ENCODE measurements at places on chromosomes 7 and 10.

DNA sequence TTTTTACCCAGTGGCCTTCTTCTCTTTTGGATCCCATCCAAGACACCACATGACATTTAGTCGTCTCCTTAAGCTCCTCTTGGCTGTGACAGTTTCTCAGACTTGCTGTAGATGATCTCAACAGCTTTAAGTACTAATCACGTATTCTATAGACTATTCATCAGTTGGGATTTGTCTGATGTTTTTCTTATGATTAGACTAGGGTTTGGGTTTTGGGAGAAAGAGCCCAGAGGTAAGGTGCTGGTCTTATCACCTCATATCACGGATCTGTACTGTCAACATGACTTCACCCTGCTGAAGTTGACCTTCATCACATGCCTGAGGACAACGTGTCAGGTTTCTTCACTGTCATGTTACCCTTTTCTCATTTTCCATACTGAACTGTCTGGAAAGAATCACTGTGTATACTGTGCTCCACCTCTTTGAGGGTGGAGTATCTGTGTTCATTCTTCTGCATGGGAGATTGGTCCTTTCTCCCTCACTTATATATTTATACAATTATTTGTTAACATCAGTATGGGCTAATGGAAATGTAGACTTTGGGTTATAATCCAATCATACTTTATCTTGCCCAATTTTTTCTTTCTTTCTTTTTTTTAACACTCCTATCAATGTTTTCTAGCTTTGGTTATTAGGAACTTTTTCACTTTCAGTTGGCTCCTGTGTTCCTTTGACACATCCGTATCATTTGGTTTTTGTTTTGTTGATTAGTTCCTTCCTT, 6.4 kb upstream of the HKDC1 start:
- DNase-seq = peak; percentile 37

DNA sequence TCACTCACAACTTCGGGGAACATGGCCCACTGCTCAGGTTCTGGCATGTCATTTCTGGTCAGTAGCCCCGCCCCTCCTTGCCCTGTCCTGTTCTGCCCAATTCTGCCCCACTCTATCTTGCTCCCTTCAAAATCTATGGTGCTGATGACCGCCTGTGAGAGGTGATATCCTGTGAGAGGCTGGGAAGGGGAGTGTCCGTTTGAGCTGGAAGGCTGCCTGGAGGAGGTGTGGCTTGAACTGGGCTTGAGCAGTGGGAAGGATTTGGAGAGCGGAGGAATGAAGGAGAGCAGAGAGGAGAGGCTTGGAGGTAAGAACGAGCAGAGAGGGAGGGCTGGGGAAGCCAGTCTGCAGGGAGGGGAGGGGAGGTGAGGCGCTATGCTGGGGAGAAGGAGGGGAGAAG, 145.3 kb downstream of the RPS24 start:
- DNase-seq = peak; percentile 41

- DNase-seq = no peak
Measured at GRCh38 chr10:3143366-3143765, 29.2 kb downstream of the PITRM1 start.

DNA sequence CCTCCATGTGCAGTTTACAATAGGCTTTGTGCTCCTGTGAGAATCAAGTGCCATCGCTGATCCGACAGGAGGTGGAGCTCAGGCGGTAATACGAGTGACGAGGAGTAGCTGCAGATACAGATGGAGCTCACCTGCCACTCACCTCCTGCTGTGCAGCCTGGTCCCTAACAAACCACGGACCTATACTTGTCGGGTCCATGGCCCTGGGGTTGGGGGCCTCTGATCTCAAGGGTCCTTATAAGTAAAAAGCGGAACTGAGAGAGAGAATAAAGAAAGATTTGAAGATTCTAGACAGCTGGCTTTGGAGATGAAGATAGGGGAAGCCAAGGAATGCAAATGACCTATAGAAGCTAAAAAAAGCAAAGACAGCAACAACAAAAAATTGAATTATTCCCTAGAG, 130.6 kb downstream of the PLXDC2 start:
- DNase-seq = no peak

- peak; percentile 68 for DNase-seq
Measured at GRCh38 chr7:98878365-98879197, at the start of gene TRRAP. TRRAP (plus strand) TSS chr7:98878532; CDS start chr7:98881151, 2,619 bp downstream.

DNA sequence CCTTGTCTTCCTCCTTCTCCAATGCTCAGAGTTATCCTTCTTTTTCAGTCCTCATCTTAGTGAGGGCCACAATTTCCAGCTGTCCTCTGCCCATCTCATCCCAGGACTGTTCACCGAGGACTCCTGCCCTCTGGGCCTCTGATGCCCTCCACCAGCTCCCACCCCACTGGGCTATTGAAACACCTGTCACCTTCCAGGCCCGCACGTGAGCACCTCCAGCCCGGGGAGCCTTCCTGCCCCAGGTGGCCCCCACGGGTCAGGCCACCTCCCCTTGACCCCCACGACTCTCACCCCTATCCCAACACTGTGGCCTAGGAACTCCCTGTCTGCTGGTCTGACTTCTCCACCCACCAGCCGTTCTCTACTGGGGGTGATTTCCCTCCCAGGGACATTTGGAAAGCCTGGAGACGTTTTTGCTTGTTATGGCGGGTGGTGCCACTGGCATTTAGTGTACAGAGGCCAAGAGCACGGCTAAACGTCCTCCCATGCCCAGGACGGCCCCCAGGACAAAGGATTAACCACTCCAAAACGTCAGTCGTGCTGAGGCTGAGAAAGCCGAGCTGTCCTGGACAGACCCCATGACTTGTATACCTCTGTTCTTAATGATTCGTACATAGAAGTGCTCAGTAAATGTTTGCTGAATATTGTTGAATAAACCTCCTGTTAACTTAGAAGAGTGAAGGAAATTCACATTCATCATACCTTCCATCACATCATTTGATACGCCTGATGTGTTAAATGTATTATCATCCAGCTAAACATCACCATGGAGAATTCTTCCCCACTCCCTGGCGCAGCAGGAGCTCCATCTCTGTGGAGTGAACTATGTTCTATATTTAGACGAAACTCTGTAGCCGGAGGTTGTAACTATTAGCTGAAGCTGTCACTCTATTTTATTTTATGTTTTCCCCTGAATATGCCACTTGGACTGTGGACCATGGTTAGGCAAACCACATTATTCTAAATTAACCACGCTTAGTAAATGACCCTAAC, 270.1 kb upstream of the SHH start:
- DNase-seq = no peak

DNA sequence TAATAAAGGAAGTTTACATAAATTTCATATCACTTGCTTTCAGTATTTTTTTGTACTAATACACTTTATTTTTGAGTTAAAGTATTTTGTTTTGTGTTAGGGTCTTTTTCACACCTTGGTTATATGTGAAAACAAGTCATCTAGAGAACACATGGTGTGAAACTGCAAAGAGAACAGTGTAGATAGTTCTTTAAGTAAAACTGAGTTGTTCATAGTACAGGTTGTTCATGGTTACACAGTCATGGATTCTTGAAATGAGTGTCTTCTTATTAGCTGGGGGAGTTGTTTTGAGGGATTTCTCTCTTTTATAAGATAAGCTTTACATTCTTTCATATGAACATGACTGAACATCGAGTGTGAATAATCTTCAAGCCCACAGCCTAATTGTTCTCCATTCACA, 244.2 kb downstream of the THSD7A start:
- DNase-seq = no peak

DNA sequence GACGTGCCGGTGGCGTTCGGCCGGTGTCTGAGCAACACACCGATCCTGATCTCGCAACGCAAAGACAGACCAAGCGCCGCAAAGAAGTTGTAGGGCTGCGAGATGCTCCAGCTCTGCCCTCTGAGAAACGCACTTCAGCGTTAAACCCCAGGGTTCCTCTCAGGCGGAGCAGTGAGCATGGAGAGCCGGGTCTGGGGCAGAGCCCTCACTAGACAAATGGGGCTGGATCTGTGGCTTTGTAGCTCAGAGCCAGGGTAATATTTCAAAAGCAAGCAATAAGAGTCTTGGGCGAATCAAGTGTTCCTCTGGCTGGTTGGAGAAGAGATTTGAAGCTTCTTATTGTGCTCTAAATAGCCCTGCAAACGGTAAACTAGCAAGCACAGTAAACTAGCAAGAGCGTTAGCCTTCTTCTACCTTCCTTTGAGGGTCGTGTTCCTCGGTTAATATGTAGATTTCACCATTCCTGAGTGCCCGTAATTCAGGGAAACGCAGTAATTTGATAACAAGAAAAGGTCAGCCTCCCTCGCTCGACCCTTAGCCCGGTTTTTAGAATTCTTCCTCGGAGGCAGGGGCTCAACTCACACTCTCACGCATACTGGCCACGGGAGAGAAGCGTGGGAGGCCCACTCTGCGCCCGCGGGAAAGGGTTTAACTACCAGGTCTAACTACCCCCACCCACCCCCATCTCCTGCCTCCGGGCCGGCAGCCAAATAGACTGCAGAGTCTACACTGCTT, 6.7 kb downstream of the SKAP2 start:
- peak; percentile 17 for DNase-seq

DNA sequence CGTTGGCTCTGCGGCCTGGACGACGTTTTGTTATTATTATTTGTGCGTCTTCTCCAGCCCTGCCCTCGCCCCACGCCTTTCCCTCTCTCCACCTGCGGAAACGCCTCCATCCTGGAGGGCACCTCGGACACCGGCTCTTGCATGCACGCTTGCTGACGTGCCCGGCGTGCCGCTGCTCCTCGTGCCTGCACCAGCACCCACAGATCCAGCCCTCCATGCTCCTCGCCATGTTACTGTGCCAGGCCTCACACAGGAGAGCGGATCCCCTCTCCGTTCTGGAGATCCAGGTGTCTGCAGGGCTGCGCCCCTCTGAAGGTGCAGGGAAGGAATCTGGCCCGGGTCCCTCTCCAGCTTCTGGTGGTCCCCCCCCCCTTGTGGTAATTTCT, 373.9 kb upstream of the FOXK1 start:
- DNase-seq = no peak

GRCh38 chr7:27943241-27943640, 203.3 kb downstream of the TAX1BP1 start:
- DNase-seq = no peak

DNA sequence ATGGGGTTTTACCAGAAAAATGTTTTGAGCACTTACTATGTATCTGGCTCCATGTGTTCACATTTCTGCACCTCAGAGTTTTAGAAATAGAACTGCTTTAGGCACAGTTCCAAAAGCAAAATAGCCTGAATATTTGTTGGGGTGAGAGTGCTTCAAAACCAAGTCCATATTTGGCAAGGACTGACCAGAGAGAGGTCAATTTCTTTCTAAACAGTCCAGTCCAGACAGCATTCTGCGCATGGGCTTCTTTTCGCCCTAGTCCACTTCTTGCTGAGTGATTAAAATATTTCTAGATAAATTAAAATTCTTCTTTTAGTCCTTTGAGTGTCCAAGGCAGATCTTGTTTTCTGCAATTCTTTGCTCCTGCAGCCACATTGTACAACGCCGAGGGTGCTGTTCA, 427.0 kb downstream of the PHTF2 start:
- DNase-seq = no peak

- DNase-seq = no peak
Measured at GRCh38 chr10:63441404-63441803, 24.4 kb downstream of the JMJD1C start.

DNA sequence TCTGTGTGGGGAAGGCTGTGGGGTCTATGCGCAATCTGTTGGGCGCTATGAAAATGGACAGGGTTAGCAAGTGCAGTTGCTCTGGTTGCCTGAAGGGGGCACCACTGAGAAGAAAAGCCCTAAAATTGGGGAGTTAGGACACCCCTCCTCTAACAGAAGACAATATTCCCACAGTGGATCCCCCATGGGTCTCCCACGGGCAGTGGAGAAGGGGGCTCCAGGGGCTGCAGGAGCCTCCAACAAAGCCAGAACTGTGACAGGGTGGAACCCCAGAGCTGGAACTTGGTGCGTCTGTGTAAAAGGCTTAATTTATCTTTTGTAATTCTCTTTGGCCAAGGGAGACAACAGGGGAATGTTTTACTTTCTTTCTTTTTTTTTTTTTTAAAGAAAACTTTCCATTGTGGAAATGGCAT, 12.5 kb upstream of the COL13A1 start:
- DNase-seq = peak; percentile 15

DNA sequence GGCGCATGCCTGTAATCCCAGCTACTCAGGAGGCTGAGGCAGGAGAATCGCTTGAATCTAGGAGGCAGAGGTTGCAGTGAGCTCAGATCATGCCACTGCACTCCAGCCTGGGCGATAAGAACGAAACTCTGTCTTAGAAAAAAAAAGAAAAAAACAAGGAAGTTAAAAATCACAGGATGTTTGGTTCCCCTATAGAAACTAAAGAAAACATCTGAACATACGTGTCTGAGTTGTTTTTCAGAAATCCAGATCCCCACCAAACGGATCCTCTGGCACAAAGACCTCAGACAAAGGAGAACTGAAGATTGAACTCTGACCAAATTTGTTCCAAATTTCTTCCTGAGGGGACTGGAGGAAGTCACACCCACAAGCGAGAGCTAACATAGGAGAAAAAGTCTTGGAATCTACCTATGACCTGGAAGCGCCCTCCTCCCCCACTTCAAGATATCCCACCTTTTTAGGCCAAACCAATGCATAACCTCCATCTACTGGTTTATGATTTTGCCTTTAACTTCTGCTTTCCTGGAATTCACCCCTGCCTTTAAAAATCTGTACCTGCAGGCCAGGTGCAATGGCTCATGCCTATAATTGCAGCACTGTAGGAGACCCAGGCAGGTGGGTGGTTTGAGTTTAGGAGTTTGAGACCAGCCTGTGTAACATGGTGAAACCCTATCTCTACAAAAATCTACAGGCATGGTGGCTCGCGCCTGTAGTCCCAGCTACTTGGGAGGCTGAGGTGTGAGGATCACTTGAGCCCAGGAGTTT, 19.7 kb upstream of the SIRT1 start:
- DNase-seq = no peak

- DNase-seq = no peak
Measured at GRCh38 chr10:75179657-75180177, 30.9 kb upstream of the VDAC2 start.

- DNase-seq = peak; percentile 88
Measured at GRCh38 chr10:124461642-124462347, at the start of gene LHPP. LHPP (plus strand) TSS chr10:124461823; CDS start chr10:124461863, 40 bp downstream.

DNA sequence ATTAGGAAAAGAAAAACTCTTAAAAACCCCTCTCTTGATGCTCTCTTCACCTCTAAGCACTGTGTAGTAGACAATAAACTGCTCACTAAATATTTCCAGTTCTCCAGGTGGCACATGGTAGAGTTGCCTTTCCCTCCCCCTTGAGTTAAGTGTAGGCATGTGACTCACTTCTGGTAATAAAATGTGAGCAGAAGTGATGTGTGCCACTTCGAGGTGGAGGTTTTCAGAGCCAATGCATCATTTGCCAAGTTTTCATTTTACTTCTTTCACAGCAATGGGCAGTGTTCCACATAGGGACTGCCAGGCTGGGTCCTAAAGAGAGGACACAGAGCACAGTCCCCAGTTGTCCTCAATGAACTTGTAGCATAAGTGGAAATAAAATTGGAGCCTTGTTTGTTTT, 131.6 kb upstream of the NPY start:
- no peak for DNase-seq
